SK-N-SH (cell line): ENCODE measurements at places on chromosomes 2 and 18. TPM values are rescaled to one million over a fixed set of nuclear protein-coding genes. Genes with fewer than 3 reads are reported as not detected.

GRCh38 chr2:144453486-144454158 lies 66.3 kb downstream of the ZEB2 start:
- no peaks in the 10 kb centered on the region for H3K27me3 ChIP-seq
- peaks cover 46% of the 10 kb centered on the region for H3K4me1 ChIP-seq
- peaks cover 6% of the 10 kb centered on the region for H3K36me3 ChIP-seq
- peak overlapping the region; percentile 18 for H3K4me3 ChIP-seq
- peak overlapping the region; percentile 99 for H3K27ac ChIP-seq
- no peak for DNase-seq

DNA sequence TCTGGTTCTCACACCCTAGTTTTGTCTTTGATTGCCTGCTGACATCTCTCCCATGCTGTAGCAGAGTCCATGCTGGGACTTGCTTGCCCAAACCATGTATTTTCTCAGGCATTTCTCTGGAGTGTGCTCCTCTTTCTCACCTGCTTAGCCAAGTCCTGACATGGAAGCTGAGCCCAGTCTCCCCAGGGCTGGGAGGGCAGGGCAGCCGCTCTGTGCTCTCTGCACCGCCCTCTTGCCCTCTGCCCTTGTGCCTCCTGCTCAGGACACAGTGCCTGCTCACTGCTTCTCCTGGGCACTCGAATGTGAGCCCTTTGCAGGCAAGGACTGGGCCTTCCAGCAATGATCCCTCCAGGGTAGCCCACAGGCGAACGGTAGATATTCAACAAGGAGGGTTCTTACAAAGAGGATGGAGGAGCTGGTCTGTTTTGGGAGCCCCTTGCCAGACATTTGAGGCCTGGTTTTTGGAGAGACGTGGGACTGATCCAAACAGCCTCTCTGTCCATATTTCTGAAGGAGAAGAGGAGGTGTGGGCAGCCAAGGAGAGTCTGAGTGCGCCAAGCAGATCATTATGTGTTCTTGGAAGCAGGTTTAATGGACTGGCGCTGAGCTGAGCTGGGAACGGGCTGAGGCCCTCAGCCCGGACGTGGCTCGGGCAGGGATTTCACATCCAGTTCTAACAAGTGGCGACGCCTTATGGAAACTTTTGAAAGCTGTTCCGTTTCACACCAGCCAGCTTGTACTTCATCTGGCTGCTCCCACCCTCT lies 4.0 kb downstream of the SLC14A2 start:
- H3K27me3 ChIP-seq: no peaks in the 10 kb centered on the region
- no peak overlapping the region for H3K27ac ChIP-seq
- H3K4me3 ChIP-seq: no peak overlapping the region
- DNase-seq: no peak
- H3K4me1 ChIP-seq: 0 out of 2 replicates have a peak, but pooled peaks cover 4% of the 10 kb centered on the region

Gene BIN1
- 31.5 and 40.3 TPM in 2 replicates for polyA plus RNA-seq

Gene AQP12A
- not detected in 2 replicates for polyA plus RNA-seq

DNA sequence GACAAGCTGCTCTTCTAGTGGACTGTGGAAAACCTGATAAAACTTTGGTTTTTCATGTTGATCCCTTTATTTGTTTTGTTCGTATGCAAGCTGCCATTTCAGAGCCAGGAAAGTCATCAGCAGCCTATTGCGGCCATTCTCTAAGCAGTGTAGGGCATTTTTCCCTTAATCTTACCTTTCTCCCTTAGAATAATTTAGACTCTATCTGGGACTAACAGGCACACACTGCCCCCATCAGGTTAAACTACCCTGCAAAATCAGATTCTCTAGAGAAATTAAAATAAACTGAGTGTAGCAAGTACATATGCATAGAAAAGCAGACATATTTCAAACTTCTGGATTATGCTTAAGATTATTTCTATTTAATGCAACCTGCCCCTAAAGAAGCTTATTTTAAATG lies 347.5 kb downstream of the METTL4 start:
- H3K27ac ChIP-seq: no peak overlapping the region
- no peaks in the 10 kb centered on the region for H3K4me1 ChIP-seq
- H3K4me3 ChIP-seq: no peak overlapping the region

DNA sequence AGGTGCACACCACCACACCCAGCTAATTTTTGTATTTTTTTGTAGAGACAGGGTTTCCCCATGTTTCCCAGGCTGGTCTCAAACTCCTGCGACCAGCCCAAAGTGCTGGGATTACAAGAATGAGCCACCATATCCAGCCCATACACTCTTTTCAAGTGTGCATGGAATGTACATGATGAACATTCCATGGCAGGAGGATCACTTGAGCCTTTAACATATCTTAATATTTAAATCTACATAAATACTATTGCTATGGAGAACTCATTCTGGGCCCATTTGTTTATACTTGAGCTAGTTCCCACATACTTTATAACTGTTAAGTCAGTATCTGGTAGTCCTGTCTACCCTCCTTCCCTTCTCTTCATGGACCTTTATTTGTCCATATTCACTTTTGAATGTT lies 48.4 kb downstream of the RPE start:
- H3K36me3 ChIP-seq: 0 out of 2 replicates have a peak, but pooled peaks cover 2% of the 10 kb centered on the region
- no peaks in the 10 kb centered on the region for H3K4me1 ChIP-seq
- H3K27me3 ChIP-seq: no peaks in the 10 kb centered on the region
- H3K27ac ChIP-seq: no peak overlapping the region
- no peak overlapping the region for H3K4me3 ChIP-seq
- no peak for DNase-seq
